Ascending aorta (tissue), 2 donors: ENCODE measurements at places on chromosomes 3 and 15. TPM values are rescaled to one million over a fixed set of nuclear protein-coding genes. Genes with fewer than 3 reads are reported as not detected.

CHRNA5 gene
- not detected for total RNA-seq

MUSTN1 gene
- total RNA-seq = 132 TPM

TNNC1 gene
- 68.6 TPM for total RNA-seq

GNL3 gene
- 50.4 TPM for total RNA-seq

GRIP2 gene
- total RNA-seq = 0.21 TPM

C3orf49 gene
- total RNA-seq = not detected

ACAP2 gene
- total RNA-seq = 20.4 TPM

LYSMD2 gene
- 45.3 TPM for total RNA-seq

ISL2 gene
- not detected for total RNA-seq

ERC2 gene
- 0.11 TPM for total RNA-seq

GNAT1 gene
- total RNA-seq = 4.7 TPM

BRK1 gene
- total RNA-seq = 87.3 TPM

TIMP4 gene
- 78.9 TPM for total RNA-seq

SLC22A14 gene
- total RNA-seq = not detected

ZKSCAN7 gene
- total RNA-seq = not detected

SAMD7 gene
- not detected for total RNA-seq

ROPN1 gene
- not detected for total RNA-seq

SLC12A6 gene
- 65.8 TPM for total RNA-seq

EPB42 gene
- total RNA-seq = not detected

ADAMTS17 gene
- 2.8 TPM for total RNA-seq

DGKG gene
- total RNA-seq = 11.1 TPM

ATP2C1 gene
- total RNA-seq = 11.8 TPM

DOCK3 gene
- total RNA-seq = 3.9 TPM

PRR23E gene
- total RNA-seq = not detected

CA12 gene
- 10.7 TPM for total RNA-seq

VIPR1 gene
- total RNA-seq = 3.5 TPM

HESX1 gene
- total RNA-seq = not detected

GOLGA6L4 gene
- total RNA-seq = not detected

SLMAP gene
- 502 TPM for total RNA-seq

AMT gene
- not detected for total RNA-seq

SYNPR gene
- not detected for total RNA-seq

DLL4 gene
- 30.2 TPM for total RNA-seq

PGBD4 gene
- 3.5 TPM for total RNA-seq

NUTM1 gene
- total RNA-seq = not detected
